ENCODE measurements at places on chromosomes 11 and 22.
A peak's percentile ranks its signal among the peaks of the same experiment; 100 is the strongest.

- DNase-seq = no peak
These were observed 2.8 kb downstream of the LRRC10B start for GRCh38 chr11:61511383-61511782.

DNA sequence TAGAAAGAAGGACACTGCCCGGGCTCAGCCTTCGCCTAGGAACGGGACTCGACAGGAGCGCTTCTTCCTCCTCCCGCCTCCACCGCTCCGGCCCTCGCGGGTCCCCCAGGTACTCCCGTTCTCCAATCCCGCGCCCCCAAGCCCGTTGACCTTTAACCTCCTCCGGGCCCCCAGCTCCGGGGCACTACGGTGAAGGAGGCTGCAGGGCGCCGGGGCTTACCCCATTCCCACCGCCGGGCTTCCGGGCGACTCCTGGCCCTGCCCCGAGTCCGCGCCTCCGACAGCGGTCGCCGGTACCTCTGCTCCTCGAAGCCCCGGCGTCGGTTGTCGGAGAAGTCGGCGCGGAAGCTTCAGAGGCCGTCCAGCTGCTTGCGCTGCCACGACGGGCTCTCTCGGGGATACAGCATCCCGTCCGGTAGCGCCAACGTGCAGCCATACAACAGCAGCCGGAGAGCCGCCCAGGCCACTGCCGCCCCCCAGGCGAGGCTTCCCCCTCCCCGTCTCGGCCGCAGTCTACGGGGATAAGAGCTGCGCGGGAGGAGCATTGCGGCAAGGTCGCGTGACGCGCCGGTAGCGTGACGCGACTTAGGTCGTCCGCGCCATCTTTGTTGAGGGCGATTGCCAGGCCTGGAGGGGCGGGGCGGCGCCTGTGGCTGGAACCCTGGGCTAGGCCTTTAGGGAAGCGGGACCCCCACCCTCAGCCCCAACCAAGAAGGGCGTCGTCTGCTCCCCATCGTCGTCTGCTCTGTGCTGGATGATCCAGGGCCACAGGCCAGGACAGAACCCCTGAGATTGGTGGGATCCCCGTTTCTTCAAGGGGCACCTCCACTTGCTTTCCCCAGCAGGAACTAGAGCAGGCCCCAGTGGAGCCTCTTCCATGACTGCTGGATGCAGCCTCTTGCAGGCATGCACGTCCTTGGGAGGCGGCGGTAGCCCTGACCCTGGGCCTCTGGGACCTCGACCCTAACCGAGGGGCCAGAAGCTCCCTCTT is 26.3 kb downstream of the RGL4 start:
- peak; percentile 93 for DNase-seq

DNA sequence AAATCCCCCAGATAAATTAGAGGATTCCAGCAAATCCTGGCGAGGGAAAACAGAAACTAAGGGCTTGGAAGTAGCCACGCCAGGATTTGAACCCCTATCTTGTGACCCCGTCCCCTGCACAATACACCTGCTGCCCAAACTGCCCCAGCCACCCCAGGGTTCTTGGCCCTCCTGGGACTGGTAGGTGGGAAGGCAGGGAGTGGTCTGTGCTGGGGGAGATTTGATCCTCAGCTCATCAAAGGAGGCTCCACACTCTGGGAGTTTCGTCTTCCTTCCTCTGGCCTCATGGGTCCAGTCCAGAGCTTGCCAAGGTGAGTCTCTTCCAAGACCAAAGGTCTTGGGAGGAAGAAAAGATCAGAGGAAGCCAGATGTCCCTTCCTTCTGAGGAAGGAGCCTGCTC is 4.5 kb upstream of the CHST1 start:
- DNase-seq = no peak

- DNase-seq = no peak
These were observed 230.7 kb downstream of the FAT3 start for GRCh38 chr11:92455210-92455790.

GRCh38 chr11:95884376-95884775 is 39.5 kb downstream of the MTMR2 start:
- no peak for DNase-seq

GRCh38 chr11:110184456-110184855 is 91.3 kb downstream of the ZC3H12C start:
- no peak for DNase-seq

DNA sequence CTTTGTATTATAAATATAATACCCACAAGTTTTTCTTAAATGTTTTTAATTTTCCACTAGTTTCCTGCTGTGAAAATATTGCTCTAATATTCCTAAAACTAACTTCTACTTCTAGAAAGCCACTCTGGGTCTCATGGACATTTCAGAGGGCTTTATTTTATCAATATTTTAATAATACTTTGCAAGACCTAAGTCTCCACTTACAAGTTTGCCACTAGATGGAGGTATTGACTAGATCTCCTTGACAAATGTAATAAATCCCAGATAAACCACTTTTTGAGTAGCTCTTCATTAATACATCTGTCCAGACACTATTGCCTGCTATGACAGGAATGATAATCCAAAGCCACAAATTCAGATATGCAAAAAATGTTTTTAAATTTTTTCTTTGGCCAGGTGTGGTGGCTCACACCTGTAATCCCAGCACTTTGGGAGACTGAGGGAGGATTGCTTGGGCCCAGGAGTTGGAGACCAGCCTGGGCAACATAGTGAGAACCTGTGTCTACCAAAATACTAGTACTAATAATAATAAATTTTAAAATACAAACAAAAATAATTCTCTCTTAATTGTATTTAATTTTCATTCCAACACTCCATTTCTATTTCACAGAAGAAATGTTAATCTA is 3.5 kb upstream of the ACAT1 start:
- no peak for DNase-seq

DNA sequence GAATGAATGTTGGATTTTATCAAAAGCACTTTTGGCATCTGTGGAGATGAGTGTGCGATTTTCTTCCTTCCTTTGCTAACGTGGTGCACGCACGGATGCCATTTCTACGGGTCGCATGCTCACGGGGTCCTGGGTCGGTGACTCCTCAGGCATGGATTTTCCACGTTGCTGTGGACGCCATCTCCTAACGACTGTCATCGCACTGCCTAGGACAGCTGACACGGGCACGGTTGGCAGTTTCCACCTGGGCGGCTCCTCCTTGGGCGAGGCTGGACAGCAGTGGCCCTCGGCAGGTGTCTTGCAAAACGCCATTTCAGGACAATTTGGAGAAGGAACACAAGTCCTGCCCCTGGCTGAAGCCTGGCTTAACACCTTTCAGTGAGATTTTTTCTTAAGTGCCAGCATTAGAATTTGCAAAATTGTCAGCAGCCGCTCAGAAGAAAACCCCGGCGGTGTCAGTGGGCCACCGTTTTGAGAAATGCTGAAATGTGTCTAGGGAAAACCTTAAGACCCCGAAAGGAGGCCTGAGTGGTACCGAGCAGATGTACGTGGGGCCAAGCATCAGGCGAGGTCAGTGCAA is 34.7 kb upstream of the TOLLIP start:
- DNase-seq = peak; percentile 45

- no peak for DNase-seq
These were observed 16.6 kb downstream of the TST start for GRCh38 chr22:37002633-37003032.

DNA sequence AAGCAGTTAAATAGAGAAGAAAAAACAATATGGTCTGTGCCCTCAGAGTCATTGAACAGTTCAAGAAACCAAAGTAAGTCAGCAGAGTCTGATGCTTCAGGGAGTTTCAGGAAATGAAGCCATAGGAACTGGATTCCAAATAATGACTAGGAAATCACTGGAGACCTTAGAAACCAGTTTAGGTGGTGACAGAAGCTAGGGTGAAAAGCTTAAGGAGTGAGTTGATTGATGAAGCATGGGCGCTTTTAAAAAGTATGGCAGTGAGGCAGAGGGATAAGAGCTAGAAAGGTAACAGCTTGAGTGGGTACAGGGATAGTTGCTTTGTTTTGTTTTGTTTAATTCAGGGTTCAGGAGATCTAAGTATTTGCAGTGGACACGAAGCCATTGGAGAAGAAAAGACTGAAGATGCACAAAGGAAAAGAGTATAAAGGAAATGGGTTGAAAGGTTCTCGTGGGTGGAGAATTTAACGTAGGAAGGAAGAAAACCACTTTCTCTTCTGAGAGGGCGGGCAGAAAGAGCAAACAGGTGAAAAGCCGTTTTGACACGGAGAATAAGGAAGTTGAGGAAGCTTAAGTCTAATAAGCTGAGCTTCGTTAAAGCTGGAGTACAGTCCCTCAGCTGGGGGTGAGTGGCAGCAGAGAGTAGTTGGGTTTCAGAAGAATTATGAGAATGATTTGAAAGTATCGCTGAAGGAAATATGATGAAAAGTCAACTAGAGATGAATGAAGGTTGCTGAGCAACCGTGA is 14.8 kb downstream of the SGSM3 start:
- no peak for DNase-seq

- DNase-seq = peak; percentile 79
These were observed 1.1 kb upstream of the ABTB2 start for GRCh38 chr11:34358728-34359547.

GRCh38 chr11:119531056-119531455 is 108.1 kb upstream of the THY1 start:
- no peak for DNase-seq

- DNase-seq = no peak
These were observed 28.6 kb downstream of the RAB30 start for GRCh38 chr11:83042964-83043711.

GRCh38 chr22:31210556-31211421 is 1.3 kb upstream of the LIMK2 start:
- no peak for DNase-seq

DNA sequence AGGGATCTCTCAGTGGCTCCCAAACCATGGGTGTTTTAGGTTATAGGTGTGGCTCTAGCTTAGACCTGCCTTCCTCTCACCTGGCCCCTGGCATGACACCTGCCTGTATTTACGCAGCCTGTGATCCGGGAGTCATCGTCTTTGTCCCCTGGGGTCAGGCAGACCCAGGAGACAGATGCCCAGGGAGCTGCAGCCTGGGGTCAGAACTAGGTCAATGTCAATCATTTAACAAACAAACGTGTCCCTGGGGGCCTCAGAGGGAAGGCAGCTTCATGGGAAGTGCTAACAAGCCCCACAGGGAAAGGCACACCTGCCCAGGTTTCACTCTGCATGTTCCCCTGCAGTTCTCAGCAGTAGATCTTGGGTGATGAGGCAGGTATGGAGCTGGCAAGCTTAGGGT is 12.0 kb downstream of the BACE1-AS start:
- no peak for DNase-seq

GRCh38 chr11:111414267-111414931 is 35.3 kb upstream of the POU2AF1 start:
- no peak for DNase-seq

GRCh38 chr11:76820184-76820566 is 37.0 kb downstream of the TSKU start:
- DNase-seq = no peak

- DNase-seq = no peak
These were observed 32.6 kb downstream of the RTN4R start for GRCh38 chr22:20235389-20235991.

GRCh38 chr11:124150684-124151083 is 32.5 kb upstream of the OR10D3 start:
- no peak for DNase-seq
